ENCODE measurements at places on chromosomes 4 and X.

- no peak for DNase-seq
Observed at GRCh38 chrX:649166-649565, 18.6 kb downstream of the SHOX start.

DNA sequence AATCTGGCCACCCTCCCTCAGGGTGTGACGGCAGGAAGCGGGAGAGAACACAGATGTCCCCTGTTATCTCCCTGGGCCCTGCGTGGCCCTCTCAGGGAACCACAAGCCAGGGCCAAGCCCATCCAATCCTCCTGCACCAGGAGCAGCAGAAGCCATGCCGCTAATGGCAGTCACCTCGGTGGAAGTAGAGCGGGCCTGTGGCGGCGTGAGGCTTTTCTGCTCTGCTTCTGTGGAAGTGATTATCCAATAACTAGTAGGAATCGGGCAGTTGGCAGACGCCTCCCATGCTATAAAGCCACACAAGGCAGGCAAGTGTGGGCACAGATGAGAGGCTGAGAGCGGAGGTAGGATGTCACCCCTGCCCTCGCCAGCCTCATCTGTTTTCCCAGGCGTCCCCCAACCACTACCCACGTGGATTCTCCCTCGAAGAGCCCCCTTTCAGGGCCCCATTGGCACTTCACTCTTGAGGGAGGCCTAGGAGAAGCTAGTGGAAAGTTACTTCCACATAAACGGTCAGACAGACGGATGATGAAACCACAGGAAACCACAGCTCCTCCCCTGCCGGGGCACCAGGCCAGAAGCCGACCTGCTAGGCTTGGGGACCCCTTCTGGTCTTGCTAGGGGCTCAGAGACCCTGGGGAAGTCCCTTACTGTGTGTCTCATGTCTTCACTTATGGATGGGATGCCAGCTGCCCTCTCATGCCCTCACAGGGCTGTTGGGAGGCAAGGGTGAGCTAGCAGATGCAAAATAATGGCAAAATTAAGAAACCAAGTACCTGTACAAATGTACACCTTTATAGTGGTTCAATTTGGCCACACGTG, 18.8 kb upstream of the TMSB4X start:
- DNase-seq: peak; percentile 26

DNA sequence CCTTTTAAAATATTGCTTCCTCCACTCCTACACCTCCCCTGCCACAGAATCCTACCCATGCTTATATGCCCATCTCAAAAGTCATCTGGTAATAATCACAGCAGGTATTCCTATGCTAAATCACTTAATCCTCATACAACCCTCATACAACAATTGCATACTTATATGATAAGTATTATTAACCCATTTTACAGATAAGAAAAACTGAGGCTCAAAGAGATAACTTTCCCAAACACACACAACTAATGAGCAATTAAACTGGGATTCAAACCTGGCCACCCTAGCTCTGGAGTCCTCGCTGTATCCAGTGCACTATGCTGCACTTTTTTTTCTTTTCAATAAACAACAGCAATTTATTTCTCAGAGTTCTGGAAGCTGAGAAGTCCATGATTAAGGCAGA, 99.8 kb upstream of the TSPAN5 start:
- DNase-seq: no peak

GRCh38 chr4:8308144-8308543, 38.6 kb downstream of the HTRA3 start:
- DNase-seq: no peak

DNA sequence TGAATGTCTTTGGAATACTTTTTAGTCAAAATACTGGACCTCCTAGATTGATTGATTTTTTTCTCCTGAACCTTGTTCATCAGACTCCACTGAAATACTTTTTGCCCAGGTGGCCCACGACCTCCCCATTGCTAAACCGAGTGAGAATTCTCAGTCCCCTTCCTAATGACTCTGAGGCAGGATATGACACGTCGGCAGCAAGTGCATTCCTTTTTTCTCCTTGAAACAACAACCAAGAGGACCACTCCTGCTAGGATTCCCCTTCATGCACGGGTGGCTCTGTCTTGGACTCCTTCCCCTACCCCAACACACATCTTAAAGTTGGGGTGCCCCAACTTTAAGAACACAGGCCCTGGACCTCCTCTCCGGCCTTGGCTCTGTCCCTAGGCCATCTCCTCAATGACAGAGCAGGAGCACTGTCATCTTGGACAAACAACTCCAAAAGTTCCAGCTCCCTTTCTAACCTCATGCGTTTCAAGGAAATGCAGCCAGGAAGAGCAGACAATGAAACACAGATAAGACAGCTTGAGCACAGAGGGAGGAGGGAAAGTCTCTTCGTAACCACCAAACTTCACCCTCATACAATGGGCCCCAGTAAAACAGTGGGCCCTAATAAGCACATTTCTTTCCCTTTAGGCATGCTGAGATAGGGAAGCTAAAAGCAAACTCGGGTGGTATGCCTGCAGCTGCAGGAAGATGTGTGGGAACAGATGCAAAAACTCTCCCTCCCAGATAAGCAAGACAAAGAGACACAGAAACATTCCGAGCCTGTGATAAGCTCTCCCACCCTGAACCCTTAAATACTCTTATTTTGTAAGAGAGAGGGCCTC, 33.9 kb downstream of the ZBTB49 start:
- no peak for DNase-seq

DNA sequence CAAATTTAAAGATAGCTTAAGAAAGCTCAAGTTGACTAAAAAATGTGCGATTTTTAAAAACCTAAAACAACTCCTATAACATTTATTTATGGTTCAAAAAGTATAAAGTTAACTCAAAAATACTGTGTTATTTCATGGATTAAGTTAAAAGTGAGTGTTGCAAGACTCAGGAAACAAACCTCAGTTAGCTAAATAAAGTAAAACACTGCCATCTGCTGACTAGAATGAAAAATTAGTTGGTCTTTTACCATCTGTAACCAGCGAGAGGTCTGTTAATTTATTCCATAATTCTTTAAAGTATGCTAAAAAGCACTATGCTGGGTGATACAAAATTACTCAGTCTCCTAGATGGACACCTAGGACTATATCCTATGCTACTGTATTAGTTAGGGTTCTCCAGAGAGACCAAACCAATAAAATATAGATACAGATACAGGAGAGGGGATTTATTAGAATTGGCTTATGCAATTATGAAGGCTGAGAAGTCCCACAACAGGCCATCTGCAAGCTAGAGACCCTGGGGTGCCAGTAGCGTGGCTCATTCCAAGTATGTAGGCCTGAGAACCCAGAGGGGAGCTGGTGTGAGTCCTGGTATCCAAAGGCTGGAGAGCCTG, 4.9 kb upstream of the WDFY3 start:
- DNase-seq: no peak

DNA sequence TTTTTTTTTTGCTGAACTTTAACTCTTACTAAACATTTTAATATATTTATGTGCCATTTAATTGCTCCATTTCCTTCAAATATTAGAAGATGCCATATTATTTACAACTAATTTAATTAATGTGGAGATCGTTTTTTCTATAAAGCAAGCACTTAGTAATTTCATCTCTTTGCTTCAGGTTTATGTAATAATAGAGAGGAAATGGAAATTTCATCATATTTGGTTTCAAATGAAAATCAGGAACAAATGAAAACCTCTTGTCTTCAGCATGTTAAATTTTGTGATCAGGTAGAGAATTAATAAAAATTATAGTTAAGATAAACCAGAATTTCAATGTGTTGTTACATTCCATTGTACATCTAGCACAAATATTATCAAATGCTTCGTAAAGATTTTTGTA, 120.1 kb downstream of the SYNPO2 start:
- DNase-seq: no peak

- DNase-seq: no peak
Observed at GRCh38 chr4:18691431-18692200, 670.1 kb upstream of the LCORL start.

DNA sequence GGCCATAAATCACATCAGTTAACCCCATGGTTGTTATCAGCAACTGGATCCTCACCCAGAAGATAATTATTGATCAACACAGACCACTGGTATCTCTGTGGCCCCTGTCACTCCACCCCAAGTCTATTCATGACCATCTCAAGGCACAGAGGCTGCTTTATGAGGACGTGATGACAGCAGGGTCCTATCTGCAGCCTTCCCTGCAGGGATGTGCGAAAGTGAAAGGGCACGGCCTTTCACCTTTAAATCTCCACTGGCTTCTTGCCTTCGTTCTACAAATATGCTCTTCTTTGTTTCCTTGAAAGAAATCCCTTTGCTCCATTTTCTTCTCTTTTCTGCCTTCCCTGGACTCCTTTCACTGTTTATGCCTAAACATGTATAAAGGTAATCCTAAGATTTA, 170.6 kb upstream of the EDNRA start:
- no peak for DNase-seq

GRCh38 chrX:8848911-8849310, 47.7 kb upstream of the FAM9A start:
- DNase-seq: no peak

DNA sequence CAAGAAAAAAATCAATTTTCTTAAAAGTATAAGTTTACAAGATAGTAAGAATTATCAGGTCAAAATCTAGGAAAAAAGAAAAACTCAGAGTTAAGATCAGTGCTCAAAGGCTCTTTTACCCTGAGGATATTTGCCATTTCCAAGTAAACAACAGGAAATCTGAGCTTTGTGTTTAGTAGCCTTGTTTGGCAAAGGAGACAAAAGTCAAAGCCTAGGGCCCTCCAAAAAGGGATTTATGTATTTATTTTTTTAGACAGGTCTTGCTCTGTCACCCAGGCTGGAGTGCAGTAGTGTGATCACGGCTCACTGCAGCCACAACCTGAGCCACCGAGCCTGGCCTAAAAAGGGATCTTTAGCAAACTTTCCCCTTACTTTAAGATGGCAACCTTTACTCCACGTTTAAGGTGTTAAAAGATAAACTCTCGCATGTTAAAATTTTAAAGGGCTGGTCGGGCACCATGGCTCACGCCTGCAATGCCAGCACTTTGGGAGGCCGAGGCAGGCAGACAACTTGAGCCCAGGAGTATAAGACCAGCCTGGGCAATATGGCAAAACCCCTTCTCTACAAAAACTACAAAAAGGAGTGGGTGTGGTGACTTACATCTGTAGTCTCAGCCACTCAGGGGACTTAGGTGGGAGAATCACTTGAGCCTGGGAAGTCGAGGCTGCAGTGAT, 21.3 kb upstream of the OPHN1 start:
- DNase-seq: no peak

DNA sequence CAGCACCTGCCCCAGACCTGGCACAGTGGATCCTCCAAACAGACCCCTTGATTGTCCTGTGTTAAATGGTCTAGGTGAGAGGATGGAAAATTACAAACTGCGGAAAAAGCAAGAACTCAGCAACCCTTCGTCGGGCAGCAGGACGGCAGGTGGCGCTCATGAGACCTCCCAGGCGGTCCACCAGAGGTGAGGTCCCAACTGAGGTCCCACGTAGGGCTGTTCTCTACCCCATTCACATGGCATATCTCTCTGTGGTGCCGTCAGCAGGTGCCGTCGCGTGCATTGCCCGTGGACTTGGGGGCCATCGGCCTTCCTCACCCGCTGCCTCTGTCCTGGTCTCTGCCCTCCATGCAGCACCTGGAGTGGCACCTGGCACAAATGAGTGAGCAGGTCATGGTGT, 88.2 kb downstream of the CRMP1 start:
- no peak for DNase-seq

DNA sequence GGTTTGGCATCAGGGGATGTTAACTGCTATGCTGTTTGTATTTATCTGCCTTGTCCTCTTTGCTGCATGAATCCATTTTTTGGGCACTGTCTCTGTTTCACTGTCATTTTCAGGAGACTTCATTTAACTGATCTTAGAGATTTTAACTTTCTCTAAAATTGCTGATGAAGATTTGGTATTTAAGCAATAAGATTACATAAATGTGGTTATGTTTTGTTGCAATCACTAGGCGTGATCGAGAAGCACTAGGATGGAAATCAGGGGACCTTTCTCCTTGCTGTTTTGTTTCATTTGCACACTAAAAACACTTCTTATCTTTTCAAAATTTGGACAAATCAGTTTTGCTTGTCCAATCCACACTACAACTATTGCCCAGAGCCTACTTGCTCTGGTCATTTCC, 15.4 kb downstream of the CXCL2 start:
- DNase-seq: no peak

GRCh38 chr4:150176547-150176946, 98.3 kb downstream of the DCLK2 start:
- DNase-seq: no peak
